ENCODE measurements at places on chromosomes 5 and 9.

- DNase-seq, result no peak
Observed at GRCh38 chr5:89878140-89879132, 531.1 kb downstream of the CETN3 start.

GRCh38 chr5:88686726-88687125 lies 196.3 kb downstream of the MEF2C start:
- DNase-seq, result no peak

- DNase-seq, result no peak
Observed at GRCh38 chr5:175856408-175857100, 14.8 kb upstream of the CPLX2 start.

GRCh38 chr9:128587453-128587852 lies 35.1 kb downstream of the SPTAN1 start:
- DNase-seq, result peak; percentile 60

- DNase-seq, result no peak
Observed at GRCh38 chr9:93205045-93205768, 21.3 kb downstream of the WNK2 start.

DNA sequence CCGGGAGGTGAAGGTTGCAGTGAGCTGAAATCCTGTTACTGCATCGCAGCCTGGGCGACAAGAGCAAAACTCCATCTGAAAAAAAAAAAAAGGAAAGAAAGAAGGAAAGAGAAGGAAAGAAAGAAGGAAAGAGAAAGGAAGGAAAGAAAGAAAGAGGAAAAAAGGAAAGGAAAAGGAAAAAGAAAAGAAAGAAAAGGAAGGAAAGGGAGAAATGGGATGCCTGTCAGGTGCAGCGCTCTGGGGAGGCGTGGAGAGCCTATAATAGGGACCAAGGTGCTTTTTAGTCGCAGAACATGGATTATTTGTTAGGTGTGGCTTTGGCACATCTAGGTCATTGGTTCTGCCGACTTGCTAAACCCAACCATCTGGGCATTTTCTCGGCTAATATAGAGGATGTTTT lies 17.9 kb downstream of the EXOSC2 start:
- DNase-seq, result no peak

DNA sequence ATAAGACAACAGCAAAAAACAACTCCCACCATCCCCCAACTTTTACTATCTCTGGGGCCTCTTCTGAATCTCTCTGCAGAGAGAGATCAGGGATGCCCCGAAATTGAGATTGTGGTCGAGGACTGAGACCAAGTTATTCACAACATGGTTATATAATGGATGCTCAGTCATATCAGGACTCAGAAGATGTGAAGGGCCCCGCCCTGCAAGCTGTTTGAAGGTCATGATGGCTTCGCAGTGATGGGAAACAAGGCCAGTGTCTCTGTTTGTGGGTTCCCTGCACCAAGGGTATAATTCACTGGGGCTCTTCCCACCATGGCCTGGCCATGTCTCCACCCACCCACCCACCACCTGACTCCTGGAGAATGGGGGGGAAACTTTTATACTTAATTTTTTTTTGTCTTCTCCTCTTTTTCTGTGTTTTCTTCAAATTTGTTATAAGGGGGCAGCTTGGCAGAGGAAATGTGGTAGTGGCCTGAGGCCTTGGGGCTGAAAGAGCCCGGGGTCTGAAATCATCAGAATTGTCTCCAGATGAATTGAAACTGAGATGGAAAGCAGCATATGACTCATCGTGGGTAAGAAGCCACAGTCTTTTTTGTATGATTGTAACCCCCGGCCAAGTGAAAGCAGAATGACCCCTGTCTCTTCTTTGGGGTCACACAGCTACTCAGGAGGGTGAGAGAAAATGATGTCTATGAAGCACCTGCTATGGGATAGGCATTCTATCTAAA lies 15.0 kb upstream of the TEX48 start:
- no peak for DNase-seq

GRCh38 chr9:100700689-100701318 lies 122.9 kb downstream of the CAVIN4 start:
- DNase-seq, result no peak

GRCh38 chr9:2502760-2503159 lies 118.8 kb upstream of the VLDLR start:
- no peak for DNase-seq

- no peak for DNase-seq
Observed at GRCh38 chr9:126490214-126490631, 123.5 kb upstream of the LMX1B start.

DNA sequence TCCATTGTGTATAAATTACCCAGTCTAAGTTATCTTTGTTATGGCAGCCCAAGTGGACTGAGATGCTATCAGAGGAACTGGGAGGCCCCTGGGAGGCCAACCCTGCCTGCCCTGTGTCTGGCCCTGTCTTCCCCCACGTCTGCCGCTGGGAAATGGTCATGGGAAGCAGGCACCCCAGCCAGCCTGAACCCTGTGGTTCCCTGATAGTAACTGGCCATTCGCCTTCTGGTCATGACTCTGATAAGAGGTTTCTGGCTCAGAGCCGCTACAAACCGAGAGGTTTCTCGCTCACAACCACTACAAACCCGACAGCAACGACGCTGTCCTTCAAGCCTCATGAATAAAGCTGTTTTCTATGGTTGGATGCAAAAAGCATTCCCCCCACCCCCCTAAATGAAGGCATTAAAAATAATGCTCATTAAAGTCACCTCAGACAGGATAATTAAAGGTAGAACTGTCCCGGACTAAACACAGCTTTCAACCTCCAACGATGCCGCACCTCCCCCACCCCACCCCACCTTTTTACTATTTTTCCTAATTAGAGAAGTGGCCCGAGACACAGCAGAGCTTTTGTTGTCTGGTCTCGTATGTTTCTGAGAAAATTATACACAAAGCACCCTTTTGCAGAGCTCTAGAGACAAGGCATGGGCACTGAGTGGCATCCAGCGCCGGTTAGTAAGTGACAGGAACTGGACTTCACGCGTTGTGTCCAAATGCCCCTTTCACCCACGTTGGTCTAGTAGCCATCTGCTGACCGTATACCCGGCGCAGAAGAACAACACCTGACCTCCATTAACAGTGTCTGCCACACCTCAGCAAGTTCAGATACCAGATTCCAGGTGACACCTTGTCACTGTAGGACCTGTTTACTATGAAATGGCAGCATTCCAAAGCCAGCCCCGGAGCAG lies 140.8 kb downstream of the COL23A1 start:
- DNase-seq, result no peak

GRCh38 chr5:179275941-179276837 lies 69.1 kb downstream of the ADAMTS2 start:
- DNase-seq, result no peak

DNA sequence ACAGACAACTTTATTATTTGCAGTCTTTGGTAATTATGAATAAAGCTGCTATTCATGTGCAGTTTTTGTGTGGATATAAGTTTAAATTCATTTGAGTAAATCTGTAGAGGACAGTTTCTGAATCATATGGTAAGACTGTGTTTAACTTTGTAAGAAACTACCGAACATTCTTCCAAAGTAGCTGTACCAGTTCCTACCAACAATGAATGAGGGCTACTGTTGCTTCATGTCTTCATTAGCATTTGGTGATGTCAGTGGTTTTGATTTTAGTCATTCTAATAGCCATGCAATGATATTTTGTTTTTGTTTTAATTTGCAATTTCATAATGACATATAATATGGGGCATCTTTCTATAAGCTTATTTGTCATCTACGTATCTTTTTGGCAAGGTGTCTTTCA lies 501.3 kb upstream of the RORB start:
- DNase-seq, result no peak

DNA sequence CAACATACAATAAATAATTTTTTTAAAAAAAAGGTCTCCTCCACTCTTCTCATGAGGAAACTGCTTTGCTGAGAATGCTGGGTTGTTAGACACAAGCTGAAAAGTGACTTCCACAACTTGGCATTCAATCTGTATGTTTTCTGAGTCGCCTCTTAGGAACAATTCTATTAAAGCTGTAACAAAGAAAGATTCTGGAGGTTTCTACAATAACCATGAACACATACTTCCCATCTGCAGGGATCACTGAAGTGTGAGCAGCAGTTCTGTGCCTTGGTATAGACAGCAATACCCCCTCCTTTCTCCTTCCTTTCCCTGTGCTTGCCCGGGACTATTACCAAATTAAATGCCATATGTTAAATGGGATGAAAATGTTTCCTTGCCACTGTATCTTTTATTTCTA lies 1.5 kb downstream of the DIRAS2 start:
- DNase-seq, result no peak

DNA sequence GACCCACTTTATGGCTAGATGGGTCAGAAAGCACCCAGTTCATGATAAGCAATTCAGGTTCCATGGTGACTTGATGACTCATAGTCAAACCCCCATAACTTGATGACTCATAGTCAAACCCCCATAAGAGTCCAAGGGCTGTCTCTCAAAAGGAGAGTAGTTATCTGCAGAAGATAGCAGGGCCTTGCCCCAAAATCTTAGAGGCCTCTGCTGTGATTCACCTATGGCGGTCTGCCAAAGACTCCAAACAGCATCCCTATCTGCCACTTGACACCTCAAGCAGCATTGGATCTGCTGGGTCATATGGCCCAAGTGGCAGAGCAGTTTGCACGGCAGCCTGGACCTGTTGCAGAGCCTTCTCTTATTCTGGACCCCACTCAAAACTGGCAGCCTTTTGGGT lies 395.2 kb upstream of the KIF2A start:
- DNase-seq, result no peak

DNA sequence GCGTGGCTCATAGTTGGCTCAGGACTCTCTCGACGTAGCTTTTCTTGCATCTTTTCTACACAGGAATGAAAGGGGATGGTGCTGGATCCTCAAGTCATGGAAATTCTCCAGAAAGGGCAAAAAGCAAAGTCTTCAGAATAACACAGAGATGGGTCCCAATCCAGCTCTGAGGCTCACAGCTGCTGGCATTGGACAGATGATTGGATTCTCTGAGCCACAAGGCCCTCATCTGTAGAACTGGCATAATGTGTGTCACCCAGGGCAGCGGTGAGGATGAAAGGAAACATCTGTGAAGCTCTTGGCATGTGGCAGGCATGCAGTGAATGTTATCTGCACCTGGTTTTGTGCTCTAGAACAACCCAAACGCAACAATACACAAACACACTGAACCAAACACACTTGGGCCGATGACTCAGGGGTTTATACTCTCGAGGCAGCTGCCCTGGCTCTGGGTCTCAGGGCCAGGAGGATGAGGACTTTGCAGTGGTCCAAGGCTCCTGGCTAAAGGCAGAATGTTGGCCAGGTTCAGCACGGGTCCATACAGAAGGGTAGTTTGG lies 64.0 kb upstream of the UBTD2 start:
- peak; percentile 27 for DNase-seq

DNA sequence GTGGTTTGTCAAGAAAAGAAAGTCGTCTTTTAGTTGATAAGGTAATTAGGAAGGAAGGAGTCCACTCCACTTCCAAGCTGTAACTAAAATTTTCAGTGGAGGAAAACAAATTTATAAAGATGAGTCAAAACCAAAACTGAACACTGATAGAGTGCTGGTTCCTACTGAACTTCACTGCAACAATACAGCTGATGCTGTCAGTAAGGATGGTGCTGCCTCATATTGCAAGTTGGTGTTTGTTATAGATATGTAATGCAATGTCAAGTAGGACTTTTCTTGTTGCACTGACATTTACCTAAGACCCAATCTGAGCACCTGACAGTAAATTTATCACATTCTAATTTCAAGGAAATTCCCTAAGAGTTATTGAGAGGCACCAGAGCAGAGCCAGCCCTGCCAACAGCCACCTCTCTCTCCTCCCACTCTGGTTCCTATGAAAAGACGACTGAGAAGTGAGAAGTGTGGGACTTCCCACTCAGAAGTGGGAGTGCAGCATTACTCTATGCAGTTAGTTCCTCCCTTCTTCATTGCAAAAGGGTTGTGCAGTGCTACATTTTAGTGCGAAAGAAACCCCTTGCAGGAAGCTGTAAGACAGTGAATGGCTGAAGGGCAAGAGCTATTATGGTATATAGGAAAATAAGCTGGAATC lies 350.8 kb downstream of the NFIB start:
- DNase-seq, result no peak

DNA sequence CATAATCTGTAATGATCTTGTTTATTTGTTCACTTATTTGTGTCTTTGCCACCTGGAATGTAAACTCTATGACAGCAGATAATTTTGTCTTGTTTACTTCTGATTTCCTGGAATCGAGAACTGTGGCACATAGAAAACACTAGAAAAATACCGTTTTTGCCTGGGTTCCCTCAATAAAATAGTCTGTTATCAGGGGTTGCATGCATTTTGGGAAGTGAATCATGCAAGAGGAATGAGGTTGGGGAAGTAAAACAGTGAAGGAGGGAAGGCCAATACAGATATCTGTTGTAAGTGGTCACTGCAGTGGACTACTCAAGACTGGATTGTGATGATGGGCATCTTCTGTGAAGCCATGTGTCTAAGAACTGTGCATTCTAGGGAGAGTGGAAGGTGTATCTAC lies 45.2 kb upstream of the IL6ST start:
- DNase-seq, result no peak

DNA sequence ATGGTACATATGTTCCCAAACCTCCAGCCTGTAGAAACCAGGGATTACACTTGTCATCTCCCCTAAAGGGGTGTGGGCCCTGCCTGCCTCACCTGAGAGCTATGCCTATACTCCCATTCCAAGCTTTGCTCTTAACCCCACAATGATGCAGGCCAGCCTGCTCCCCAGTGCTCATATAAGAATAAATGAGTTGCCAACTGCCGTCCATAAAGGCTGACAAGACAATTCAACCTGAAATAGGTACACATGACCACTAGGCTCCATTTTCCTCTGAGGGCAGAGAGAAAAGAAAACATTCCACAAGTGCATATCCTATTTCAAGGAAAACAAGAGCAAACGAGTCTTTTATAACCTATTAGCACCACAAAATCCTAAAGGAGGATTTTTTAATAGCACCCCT lies 28.4 kb downstream of the SKP1 start:
- peak; percentile 39 for DNase-seq
